AG08396 (cell line): ENCODE measurements at places on chromosomes 7 and 10.

DNA sequence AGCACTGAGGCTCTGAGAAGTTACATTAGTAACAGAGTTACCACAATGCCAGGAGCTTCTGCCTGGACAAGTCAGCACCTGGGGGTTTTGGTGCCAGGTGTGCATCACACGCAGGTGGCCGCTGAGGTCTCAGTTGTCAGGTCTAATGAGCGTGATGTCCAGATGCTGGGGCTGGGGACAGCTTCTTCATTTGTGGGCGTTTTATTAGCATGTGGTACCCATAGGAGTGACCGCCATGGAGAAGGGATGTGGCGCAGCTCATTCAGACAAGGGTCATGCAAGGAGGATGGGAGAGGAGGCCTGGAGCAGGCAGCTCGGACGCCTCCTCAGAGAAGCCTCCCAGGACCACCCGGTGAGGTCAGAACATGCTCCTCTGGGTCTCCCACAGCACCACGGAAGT lies 27.8 kb downstream of the FAM241B start:
- no peak for DNase-seq

- peak; percentile 82 for DNase-seq
These were observed 21.2 kb upstream of the RAMP3 start for GRCh38 chr7:45136106-45137060.

- DNase-seq: no peak
These were observed 152.0 kb upstream of the LRGUK start for GRCh38 chr7:133975130-133975529.

- no peak for DNase-seq
These were observed 3.7 kb downstream of the WDR37 start for GRCh38 chr10:1059902-1060301.

DNA sequence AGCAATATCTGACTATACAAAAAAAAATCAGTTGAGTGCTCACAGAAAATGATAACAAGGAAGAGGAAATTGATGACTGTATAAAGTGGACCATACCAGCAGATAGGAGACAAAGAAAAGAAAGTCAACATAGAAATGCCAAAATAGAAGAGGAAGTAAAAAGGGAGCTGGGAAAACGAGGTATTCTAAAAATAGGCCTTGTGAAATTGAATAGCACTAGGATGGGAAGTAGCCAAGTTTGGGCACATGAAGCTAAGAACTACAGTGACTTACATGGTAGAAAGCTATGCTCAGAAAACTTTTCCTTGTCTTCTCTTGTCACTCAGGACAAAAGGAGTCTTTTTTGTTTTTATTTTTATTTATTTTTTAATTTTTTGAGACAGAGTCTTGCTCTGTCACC lies 76.2 kb upstream of the APBB1IP start:
- DNase-seq: no peak

DNA sequence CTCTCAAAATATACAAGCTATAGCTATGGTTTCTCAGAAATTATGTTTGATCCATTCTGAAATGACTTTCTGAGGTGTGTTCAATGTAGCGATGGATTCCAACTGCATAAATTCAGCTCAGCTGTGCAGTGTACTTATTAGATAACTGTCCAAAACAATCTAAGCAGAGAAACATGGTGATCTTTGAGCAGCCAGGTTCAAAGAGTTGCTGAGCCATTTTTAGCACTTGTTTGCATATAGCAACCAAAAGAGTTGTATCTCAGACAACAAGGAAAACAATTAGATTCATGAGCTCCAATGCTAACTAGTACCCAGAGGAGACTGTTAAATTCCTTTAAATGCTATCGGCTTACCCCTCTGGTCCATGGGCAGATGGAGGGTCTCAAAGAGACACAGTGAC lies 15.9 kb upstream of the KCNIP2 start:
- no peak for DNase-seq
